ENCODE measurements at places on chromosomes 2 and 18.

- peak; percentile 89 for DNase-seq
These were observed at the start of gene TUBB6 for GRCh38 chr18:12307701-12308385. TSS of gene TUBB6 (plus strand) at chr18:12308241. CDS start at chr18:12308293, 52 bp downstream.

DNA sequence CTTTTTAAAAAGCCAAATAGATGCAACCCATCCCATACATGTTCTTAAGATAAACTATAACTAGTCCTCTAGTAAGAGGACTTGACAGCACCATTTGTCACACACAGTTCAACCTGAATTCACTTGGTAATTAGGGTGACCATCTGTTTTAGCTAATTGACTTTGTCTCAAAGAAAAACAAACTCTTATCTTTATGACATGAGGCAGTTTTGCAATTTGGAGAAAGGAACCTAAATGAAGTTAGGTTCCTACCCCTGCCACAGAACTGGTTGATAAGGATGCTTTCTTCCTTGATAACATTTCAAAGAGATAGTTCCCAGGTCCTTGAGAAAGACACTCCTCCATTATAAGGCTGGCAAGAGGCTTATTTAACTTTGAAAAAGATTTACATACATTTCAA, 57.4 kb upstream of the LRRTM1 start:
- no peak for DNase-seq

- no peak for DNase-seq
These were observed 66.6 kb downstream of the MYOM1 start for GRCh38 chr18:3153107-3153704.

- DNase-seq: no peak
These were observed 47.1 kb downstream of the LRRTM1 start for GRCh38 chr2:80257450-80257849.

- no peak for DNase-seq
These were observed 29.3 kb downstream of the CD8B2 start for GRCh38 chr2:106516436-106516835.

GRCh38 chr2:68309426-68309825, 10.3 kb downstream of the CNRIP1 start:
- DNase-seq: no peak

- DNase-seq: peak; percentile 76
These were observed 1.1 kb downstream of the ID2 start for GRCh38 chr2:8682719-8683667.

DNA sequence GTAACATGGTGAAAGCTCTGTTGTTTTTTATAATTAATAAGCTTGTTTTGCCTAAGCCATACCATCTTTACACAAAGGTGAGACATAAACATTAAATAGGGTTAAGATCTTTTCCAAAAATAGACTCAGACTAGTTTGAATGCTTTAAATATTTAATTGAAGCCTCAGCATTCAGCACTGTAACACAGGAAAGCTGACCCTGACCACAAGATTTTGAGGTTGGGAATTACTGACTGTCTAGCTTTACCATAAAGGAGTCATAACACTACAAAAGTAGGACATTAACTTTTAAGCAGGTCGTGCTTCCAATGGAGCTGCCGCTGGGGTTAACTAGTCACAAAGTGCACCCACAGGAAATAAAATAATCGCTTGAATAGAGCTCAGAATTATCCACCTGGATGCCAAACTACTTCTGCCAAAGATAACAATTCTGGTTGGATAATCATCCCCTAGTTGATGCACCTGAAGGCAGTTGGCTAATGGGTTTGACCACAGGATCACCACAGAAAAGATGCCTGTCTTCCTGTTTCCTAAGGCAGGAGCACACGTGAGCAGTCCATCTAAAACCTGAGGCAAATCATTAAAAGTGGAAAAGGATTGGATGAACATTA, 106.2 kb downstream of the COBLL1 start:
- DNase-seq: no peak

GRCh38 chr2:102010902-102011301, 19.1 kb downstream of the IL1R2 start:
- no peak for DNase-seq

- DNase-seq: no peak
These were observed 190.8 kb downstream of the ARHGAP28 start for GRCh38 chr18:6920099-6920955.

- no peak for DNase-seq
These were observed 74.5 kb downstream of the ETAA1 start for GRCh38 chr2:67471681-67472080.

DNA sequence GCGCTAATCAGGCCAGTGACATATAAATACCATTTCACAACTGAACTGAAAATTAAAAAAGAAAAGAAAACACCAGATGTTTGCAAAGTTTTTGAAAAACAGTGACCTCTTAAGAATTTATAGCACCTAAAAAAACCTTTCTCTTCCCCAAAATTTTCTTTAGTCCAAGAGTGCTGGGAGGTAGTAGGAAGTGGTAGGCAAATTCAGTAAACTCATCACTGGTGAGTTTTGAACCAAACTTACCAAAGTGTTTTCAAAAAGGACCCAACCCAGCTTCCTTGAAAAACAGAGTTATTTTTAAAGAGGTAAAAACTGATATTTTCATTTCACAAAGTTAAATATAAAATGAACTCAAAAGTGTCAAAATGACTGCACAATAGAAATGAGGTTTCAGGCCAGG, 90.4 kb downstream of the TMEM247 start:
- DNase-seq: no peak

GRCh38 chr2:12071318-12071717, 324.9 kb downstream of the LPIN1 start:
- no peak for DNase-seq

DNA sequence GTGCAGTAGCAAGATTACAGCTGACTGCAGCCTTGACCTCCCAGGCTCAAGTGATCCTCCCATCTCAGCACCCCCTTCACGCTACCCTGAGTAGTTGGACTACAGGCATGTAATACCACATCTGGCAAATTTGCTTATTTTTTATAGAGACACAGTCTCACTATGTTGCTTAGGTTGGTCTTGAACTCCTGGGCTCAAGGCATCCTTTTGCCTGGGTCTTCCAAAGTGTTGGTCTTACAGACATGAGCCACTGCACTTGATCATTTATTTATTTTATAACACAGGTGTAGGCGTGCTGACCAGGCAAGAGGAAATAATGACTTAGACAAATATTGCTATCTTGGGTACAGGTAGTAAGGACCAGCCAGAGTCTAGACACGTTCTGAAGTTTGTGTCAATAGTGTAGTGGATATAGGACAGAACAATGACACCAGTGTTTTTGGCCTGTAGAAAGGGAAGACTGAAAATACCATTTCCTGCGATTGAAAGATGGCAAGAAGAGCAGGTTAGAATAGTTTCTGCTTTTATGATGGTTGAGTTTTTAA, 71.0 kb upstream of the THUMPD2 start:
- no peak for DNase-seq

- no peak for DNase-seq
These were observed 651.1 kb downstream of the TDRD15 start for GRCh38 chr2:21774691-21775368.

GRCh38 chr2:206438196-206438724, 5.1 kb upstream of the ADAM23 start:
- no peak for DNase-seq

DNA sequence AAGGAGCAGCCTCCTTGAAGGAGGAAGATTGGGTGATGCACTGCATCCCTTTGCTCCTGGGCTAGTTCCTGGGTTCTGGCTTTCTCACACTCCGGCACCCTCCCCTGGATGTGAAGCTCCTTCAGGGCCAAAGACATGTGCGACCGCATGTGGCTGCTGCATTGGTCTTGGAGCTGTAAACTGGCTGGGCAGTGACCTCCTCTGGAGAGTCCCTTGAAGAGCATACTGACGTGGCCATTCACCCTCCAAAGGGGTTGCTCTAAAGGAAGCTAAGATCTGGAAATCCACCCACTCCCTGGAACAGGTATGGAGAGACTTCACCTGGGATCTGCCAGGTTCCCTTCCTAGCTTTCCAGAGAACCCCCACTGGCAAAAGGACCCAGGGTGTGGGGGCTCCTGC, 62.1 kb downstream of the TMEM17 start:
- DNase-seq: no peak

- no peak for DNase-seq
These were observed 66.6 kb downstream of the DIS3L2 start for GRCh38 chr2:232028071-232028470.

GRCh38 chr2:230602562-230603230, 109.9 kb upstream of the CAB39 start:
- DNase-seq: no peak

DNA sequence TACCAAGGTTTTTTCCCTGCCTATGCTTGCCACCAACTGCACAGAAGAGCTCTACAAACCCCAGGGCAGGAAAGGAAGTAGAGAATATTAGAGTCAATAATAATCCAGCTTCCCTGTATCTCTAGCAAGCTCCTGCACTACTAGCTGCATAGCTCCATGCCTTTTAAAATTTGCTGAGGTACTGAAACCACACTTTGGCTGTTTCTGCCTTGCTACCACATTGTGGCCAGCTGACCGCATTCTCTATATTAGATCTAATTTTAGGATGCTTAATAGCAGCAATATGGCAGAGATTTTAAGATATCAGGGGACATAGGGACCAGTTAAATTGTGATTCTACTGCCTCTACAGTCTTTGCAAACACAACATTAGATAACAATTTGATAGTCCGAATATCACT, 534.6 kb downstream of the MBD2 start:
- DNase-seq: no peak

GRCh38 chr2:24985511-24985910, 13.8 kb upstream of the DNAJC27 start:
- DNase-seq: no peak

GRCh38 chr18:34817636-34818035, 107.5 kb downstream of the DTNA start:
- DNase-seq: no peak

- DNase-seq: no peak
These were observed 50.5 kb upstream of the SLC1A4 start for GRCh38 chr2:64938607-64939285.

- DNase-seq: no peak
These were observed 20.6 kb downstream of the KCMF1 start for GRCh38 chr2:84991404-84992160.

DNA sequence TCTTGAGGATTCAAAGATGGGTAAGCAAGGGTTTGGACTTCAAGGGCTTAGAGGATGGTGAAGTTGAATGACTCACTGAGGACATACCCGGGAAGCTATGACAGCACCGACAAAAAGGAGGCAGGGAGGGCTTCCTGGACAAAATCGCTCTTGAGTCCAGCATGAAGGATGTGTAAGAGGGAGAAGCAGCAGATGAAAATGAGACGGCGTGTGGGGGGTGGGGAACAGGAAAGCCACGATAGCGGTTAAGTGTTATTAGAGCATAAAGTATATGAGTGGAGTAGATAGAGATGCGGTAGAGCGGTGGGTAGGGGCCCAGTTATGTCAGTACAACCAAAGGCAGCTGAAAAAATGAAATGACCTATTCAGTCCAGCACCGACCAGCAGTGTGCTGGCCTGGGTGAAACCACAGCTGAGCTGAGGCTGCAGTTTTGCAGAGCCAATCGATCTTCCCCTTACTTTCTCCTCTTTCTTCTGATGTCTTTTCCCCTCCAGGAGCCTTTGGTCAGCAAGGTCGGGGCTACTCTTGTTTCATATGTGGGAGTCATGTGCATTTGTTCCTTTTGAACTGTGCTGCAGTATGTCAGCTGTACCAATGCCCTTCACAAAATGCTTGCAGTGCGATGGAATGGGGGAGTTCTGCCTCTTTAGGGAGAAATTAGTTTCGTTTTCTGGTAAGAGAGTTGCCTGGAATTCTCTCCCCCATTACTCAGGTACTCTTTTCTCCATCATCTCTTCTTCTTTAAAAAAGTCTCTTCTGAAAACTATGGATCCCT, 2.0 kb upstream of the THUMPD2 start:
- no peak for DNase-seq

DNA sequence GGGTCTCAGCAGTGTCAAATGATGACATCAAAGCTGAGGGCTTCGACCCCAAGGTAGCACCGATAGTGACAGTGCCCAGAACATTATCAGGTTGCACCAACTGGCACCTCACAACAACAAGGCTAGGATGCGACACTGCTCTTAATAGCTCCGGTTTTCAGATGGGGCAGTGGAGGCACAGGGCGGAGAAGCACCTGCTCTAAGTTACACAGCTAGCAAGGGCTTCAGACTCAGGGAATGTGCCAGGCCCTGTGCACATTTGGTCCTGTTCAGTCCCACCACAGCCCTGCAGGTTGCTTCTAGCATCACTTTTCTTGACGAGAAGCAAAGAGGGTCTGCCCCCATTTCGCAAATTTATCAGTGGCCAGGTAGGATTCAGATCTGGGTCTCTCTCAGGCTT, 74.1 kb downstream of the DGKD start:
- no peak for DNase-seq

GRCh38 chr18:48802543-48803290, 148.0 kb downstream of the SMAD7 start:
- peak; percentile 79 for DNase-seq

- DNase-seq: no peak
These were observed 15.2 kb downstream of the PAX3 start for GRCh38 chr2:222283634-222284033.

GRCh38 chr2:43105586-43106558, 120.5 kb downstream of the ZFP36L2 start:
- no peak for DNase-seq

DNA sequence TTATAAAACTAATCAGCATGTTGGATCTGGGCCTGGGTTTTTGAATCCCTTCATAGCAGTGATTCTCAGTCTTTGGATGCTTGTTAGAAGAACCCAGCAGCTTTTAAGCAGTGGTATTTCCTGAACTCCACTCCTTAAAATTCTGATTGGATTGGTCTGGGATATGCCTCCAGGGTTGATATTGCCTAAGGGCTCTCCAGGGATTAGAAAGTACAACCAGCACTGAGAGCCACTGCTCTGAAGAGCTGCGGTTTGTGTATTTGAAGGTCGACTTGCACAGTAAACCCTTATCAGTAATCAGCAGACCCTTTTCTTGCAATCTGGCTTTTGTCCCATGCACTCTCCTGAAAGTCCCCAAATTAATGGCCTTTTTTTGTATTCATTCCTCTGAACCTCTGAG, 17.0 kb upstream of the RBMS1 start:
- DNase-seq: no peak

DNA sequence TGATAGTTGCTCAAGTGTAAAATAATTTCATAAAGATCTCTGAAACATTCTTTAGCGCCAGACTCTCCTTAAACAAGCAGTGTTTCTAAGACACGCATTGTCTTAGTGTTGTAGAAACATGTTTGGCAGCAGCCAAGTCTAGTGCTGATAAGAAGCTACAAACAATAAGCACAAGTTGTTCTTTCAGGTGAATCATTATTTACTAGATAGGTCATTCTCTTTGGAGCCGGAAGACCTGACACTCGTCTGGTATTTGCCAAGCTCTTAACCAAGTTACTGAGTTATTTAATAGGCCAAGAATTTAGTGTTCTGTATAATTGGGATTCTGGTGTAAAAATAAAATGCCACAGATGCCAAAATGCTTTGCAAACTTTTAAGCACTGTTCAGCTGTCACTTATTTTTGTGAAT, 852.1 kb downstream of the CPS1 start:
- DNase-seq: no peak

- no peak for DNase-seq
These were observed 767.8 kb upstream of the ZEB2 start for GRCh38 chr2:145287736-145288135.
